Suprapubic skin (tissue), 4 donors: ENCODE measurements at places on chromosomes 11 and 22.
A peak's percentile ranks its signal among the peaks of the same experiment; 100 is the strongest.

- DNase-seq = no peak
Measured at GRCh38 chr11:6025056-6025455, 5.5 kb downstream of the OR56A1 start.

DNA sequence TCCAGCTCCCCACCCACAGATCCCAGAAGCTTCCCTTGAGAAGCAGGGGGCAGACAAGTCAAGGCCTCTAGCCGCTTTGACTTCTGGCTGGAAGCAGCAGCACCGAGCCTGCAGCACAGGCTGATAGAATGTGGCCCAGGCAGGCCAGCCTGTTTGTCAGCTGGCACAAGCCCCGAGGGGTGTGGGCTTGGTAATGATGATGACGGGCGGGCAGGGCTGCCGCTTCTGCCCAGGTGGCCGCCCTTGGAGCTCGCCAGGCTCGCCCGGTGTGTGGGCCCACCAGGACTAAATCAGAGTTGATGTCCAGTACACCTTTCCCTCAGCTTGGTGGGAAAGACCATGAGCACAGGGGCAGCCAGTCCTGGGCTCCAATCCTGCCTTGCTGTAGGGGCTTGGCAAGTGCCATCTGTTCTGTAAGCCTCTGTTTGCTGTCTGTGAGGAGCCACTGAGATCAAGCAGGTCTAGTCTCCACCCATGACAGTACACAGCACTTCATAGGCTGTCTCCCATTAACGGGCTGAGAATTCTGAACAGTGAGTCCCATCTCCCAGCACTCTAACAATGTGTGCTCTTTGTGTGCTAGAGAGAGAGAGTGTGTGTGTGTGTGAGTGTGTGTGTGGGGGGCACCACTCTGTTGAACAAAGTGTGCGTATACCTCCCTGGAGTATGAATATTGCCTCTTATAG is 26.8 kb downstream of the MICAL2 start:
- no peak for DNase-seq

GRCh38 chr11:2821891-2822290 is 63.7 kb downstream of the CDKN1C start:
- no peak for DNase-seq

DNA sequence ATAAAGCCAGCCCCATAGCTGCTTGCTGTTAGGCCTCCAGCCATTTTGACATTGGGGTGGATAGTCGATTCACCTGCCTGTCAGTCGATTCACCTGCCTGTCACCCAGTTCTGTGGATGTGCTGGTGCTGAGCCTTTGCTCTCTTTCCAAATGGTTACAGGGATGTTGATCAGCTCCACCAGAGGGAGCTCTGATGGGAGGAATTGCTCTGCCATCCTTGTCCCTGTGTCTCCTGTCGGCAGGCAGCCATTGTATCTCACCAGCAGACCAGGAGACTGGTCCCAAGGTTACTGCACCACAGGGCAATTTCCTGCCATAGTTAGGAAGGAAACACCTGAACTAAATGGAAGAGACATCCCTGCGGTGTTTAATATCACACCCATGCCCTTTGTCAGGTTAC is 6.1 kb downstream of the MPEG1 start:
- no peak for DNase-seq

DNA sequence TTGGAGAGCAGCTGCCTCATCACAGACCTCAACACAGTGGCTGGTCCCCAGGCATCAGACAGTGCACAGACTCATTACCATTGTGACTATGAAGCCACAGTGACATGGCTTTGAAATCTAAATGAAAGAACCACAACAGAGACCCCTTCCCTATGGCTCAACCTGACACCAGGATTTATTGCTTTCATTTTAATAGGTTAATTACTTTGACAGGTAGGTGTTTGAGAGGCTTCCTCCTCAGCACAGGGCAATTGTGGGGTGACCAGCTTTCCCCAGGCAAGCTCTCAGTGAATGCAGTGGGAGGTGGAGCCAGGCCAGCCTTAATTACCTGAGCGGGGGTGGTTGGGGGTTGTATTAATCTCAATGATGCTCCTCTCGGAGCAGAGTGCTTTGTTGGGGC is 102.3 kb downstream of the CHST1 start:
- DNase-seq = no peak

- DNase-seq = no peak
Measured at GRCh38 chr11:135008001-135008405, 596.0 kb upstream of the B3GAT1 start.

- no peak for DNase-seq
Measured at GRCh38 chr11:94795476-94796189, 27.5 kb downstream of the AMOTL1 start.

- DNase-seq = no peak
Measured at GRCh38 chr11:35923452-35923851, 20.4 kb upstream of the LDLRAD3 start.

GRCh38 chr11:98090861-98091505 is 929.8 kb upstream of the CNTN5 start:
- DNase-seq = no peak

GRCh38 chr22:45429981-45430775 is 16.7 kb downstream of the RIBC2 start:
- peak; percentile 52 for DNase-seq

- DNase-seq = peak; percentile 36
Measured at GRCh38 chr22:49207008-49208003, 620.4 kb downstream of the BRD1 start.

- DNase-seq = no peak
Measured at GRCh38 chr11:73177380-73177777, 35.3 kb upstream of the FCHSD2 start.
